ENCODE measurements at places on chromosomes 1 and 21. TPM values are rescaled to one million over a fixed set of nuclear protein-coding genes. Genes with fewer than 3 reads are reported as not detected.

GRCh38 chr1:93474321-93474720 is 26.4 kb downstream of the FNBP1L start:
- H3K4me3 ChIP-seq: no peak overlapping the region
- peaks cover 9% of the 10 kb centered on the region for H3K36me3 ChIP-seq
- H3K27ac ChIP-seq: no peak overlapping the region
- no peaks in the 10 kb centered on the region for H3K27me3 ChIP-seq

The SPRR5 gene
- total RNA-seq: not detected

The TMEM269 gene
- total RNA-seq: 0.81 TPM

The RHOU gene
- 0.88 TPM for total RNA-seq

Measured in activated T-cell treated with anti-CD3 and anti-CD28 coated beads, Interleukin-2, amount 50 U/mL, for 72 hours (primary cell).